ENCODE measurements at places on chromosomes 4 and X.

- no peak for DNase-seq
These were observed 28.5 kb upstream of the FGF5 start for GRCh38 chr4:80237992-80238391.

- DNase-seq, result no peak
These were observed 85.7 kb upstream of the MTM1 start for GRCh38 chrX:150482537-150483206.

GRCh38 chrX:1327651-1328304 is 8.8 kb upstream of the IL3RA start:
- DNase-seq, result no peak

DNA sequence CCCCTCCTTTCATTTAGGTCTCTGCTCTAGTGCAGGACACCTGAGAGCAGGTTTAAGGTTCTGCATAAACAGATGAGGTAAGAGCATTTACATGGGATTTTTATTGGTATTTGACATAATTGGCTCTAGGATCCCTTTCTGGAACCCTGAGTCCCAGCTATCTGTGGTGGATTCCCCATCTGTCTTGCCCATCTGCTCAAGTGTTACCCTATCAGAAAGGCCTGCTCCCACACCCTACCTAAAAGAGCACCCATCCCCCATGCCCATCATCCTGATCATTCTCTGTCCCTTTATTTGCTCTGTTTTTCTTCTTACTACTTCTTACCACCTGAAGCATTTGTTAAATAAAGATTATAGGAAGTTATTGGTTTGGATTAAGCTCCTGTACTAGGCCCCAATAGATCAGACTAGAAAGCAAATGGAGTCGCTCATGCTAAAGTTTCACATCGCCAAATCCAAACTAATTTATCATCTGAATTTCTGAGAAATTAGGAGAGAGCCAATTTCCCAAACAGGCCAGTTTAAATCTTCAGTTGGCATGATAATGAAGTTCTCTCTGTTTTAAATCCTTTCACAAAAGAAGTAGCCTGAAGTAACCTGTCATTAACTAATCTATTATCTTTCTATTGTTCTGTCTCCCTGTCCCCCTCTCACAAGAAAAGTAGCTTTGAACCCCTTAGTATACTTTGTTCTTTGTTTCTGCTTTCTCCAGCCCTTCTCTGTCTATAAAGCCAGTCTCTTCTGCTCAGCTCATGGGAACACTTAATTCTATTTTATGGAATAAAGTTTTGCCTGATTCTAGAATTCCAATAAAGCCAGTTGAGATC is 178.6 kb downstream of the ZNF674 start:
- no peak for DNase-seq

DNA sequence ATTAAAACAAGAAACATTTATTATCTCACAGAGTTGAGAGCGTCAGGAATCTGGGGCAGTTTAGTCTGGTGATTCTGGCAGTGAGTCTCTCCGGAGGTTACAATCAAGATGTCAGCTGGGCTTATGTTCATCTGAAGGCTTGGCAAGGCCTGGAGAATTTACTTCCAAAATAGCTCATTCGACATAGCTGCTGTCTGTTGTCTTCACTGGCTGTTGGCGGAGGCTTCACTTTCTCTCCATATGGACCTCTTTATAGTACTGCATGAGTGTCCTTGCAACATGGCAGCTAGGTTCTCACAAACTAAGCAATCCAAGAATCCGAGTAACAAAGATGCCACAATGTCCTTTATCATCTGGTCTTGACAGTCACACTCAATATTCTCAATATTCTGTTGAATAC is 70.2 kb upstream of the ADGRL3 start:
- DNase-seq, result no peak

DNA sequence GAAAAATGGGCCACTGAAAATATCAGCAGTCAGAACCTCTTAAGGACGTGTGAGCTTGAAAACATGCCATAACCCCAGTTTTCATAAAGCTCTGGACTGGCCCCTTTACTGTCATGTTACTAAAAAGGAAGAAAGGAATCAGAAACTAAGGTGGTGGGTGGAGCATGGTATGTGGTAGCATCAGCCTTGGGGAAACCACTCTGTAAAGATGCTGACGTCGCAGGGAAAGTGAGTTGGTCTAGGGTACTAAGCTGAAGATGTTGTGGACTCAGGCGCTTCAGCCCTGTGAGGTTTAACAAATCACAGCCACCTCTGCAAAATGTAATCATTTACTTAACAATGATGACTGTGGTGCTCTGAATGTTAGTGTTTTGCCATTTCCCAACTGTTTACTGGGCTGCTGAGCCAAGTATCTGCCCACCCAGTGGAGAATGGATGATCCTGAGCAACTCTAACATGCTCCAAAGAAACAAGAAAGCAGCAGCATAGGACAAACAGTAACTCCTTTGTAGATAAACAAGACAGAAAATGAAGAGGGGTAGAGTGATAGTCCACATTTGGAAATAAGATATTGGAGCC is 33.4 kb downstream of the C4orf54 start:
- DNase-seq, result no peak

- DNase-seq, result no peak
These were observed 12.7 kb upstream of the AADAT start for GRCh38 chr4:170102426-170102825.

DNA sequence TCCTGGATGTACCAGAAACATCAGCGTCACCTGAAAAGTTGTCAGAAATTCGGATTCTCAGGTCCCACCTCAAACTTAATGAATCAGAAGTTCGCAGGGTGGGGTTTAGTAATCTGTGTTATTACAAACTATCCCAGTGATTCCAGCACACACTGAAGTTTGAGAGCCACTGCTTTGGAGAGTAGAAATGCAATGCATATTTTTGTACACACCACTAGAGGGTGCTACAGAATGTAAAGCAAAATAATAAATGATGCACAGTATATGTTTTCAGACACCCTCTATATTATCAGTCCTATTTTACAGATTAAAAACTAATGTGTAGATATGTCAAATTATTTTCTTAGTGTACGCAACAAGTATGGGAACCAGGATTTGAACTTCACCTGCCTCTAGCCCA is 2.4 kb upstream of the MORF4L2 start:
- no peak for DNase-seq

GRCh38 chrX:48516987-48517386 is 4.6 kb upstream of the EBP start:
- DNase-seq, result no peak

- DNase-seq, result no peak
These were observed 140.2 kb downstream of the STIM2 start for GRCh38 chr4:27000820-27001219.

DNA sequence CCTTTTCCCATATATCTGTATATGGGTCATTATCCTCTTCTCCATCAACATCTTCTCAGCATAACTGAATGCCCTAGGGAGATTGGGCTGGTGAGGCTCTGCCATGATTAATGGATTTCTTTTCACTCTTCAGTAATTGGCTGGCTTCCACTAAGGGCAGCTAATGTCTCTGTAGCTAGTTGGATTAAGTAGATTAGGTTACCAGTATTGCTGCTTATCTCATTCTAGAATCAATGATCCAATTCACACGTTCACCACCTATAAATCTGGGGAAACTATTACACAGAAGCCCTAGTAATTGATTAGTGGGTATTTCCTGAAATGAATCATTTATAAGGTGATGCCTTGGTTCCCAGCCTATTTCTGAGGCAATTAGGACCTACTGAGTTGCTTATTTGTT is 94.8 kb downstream of the KDR start:
- DNase-seq, result no peak

GRCh38 chrX:38804682-38805431 is 3.6 kb downstream of the MID1IP1 start:
- DNase-seq, result no peak

- no peak for DNase-seq
These were observed 102.9 kb upstream of the PGRMC2 start for GRCh38 chr4:128390475-128390996.

DNA sequence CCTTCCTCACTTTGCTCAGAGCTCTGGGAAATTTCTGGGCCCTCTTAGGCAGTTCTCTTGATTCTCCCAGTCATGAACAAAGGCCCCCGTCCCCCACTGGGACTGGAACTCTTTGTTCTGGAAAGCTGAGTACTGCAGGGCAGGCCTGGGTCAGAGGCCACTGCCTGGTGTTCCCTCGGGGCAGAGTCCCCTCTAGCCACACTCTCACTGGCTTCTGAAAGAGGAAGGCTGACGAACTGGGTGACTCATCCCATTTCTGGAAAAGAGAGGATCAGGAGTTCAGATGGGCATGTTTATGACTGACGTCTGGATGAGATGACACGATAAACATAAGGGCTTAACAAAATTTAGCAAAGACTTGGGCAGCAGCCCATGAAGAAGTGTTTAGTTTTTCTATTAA is 47.7 kb downstream of the DDX3X start:
- no peak for DNase-seq

DNA sequence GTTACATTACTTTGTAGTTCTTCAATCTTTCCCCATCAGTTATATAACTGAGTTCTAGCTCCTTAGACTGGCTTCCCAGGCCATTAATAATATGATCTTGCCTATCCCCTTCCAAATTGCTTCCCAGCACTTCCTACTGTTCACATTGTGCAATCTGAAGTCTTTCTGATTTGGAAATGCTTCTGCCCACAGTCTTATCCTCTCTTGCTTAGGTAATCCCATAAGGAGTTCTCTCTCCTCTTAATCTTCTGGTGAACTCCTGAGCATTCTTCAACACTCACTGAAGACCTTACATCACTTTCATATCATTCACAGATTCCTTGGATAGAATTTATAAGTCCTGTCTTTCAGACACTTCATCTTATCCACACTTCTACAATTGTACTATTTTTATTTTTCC is 132.7 kb upstream of the TTC29 start:
- DNase-seq, result no peak

GRCh38 chr4:151267104-151267503 is 9.9 kb upstream of the PRSS48 start:
- no peak for DNase-seq

DNA sequence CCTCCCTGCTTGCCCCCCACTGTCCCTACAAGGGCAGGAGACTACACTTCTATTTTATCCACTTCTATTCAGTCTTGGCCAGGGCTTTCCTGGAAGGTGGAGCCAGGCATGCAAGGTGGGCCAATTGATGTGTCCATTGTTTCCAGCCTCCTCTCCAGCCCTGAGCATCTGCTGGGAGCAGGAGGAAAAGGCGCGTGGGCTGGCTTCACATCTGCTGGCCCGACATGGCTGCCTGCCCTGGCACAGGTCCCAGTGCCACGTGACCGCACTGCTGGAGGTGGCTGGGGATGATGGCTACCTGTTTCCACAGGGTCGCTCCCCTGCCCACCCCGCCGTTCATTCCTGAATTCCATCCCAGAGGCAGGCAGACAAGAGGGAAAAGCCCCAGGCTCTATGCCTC is 247.7 kb downstream of the AFAP1 start:
- DNase-seq, result no peak

DNA sequence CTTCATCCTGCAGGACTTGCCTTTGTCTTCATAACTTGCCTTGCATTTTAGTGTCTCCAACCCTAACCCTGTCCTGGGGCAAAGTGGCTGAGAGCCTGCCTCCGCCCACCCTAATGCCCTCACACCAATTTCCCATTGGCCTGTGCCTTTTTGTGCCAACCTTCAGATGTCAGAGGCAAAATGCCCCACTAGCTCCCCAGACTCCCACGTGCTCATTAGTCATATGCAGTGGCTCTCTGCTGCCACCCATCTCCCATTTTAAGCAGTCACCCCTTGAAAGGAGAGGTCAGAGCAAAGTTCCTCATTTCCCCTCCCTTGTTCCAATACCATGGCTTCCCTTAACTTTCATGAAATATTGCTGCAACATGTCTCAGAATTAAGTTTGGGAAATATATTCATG is 74.8 kb upstream of the PASD1 start:
- no peak for DNase-seq

DNA sequence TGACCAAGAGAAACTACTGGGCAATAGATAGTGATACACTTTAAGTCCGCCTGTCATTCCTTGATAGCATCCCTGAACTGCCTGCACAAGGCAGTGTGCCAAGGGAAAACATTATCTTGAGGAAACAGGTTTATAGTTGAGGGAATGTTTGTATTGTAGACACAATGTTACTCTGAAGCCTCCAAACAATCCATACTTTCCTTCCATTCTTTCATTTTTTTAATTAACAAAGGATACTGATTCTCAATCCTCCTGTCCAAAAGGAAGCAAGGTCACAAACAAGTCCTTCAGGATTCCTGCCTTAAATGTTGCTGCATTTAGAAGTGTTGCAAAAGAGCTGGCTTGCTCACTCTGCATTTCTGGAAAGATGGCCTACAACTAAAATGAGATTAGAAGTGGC is 61.7 kb upstream of the PRSS48 start:
- no peak for DNase-seq

DNA sequence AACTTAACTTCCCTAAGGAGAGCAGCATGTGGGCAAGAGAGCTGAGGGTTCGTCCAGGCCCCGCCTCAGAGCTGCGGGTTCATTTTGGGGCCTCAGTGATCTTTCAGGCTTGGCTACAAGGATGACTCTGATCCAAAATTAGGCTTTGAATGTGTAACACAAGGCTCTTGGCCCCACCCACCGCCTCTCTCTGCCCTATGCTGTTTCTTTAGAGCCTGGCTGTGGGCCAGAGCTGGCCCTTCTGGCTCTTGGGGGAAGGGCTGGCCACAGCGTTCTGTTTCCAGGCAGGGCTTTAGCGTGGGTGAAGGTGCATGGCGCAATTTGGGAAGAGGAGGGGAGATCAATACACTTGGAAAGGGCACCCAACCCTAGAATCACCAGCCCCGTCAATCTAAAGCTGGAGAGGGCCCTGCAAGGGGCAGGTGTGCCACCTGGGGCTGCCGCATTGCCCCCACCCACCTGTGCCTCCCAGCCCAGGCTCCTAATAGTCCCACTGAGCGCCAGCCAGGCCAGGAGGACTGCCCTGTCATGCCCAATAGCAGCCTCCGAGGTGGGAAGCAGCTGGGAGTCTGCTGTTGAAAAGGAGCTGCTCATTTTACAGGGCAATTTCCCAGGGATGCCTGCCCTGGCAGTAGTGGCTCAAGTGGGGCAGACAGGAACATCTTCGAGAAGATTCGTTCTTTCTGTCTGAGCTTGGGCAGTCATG is 84.5 kb upstream of the MAML3 start:
- DNase-seq, result no peak

DNA sequence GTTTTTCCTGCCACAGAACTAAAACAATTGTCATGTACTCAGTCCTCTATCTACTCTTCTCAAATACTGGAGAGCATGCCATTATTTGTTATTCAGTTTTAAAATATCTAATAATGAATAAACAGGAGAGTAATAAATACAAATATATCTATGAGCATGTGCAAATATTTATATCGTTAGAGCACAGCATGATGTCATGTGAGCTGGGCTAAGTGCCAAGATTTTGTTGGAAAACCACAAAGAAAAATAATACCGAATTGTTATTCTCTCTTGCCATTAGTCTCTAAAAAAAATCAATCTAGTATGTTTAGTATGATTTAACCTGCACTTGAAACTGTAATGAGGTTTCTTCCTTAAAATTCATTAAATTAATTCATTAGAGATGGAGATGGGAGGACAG is 97.3 kb downstream of the DDX60 start:
- no peak for DNase-seq

- no peak for DNase-seq
These were observed 15.0 kb downstream of the IDS start for GRCh38 chrX:149490100-149490499.

- DNase-seq, result no peak
These were observed 2062.0 kb downstream of the ARAP2 start for GRCh38 chr4:34182306-34182705.

- no peak for DNase-seq
These were observed 95.6 kb downstream of the ADAMTS3 start for GRCh38 chr4:72473434-72473900.

All from activated CD8-positive, alpha-beta memory T cell treated with anti-CD3 and anti-CD28 coated beads for 48 hours (primary cell).